ENCODE measurements at places on chromosomes 1 and 21.

DNA sequence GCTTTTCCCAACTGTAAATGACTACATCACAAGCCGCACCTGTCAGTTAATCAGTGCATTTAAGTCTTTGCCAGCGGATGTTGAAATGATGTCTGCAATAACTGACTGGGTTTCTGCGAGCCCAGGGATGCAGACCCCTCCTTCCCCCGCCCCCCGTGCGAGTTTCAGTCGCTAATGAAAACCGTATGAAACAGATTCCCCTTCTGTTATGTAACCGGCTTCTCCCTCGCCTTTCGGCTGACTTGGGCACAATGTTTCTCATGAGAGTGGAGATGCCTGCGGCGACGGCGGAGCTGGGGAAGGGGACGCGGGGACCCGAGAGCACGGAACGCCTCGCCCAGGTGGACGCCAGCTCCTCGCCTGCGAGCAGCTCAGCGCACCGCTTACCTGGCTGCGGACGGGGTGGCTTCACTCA is 753 bp downstream of the KCNJ6 start:
- DNase-seq = no peak

DNA sequence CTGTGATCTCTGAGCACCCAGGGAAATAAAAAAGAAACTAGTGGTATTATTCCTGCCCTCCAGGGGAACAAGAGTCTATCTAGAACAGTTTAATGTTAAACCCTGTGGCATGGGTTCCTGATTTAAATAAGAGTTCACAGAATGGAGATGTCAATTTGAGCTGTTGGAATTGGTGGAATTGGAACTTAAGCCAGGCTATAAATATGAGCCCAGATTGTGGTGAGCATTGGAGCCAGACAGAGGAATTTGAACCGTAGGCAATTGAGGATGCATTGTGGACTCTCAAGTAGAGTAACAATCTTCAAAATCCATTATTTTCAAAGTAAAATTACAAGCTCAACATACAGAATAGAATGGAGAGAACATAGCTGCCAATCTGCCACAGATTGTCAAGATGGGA is 98.2 kb downstream of the NEK7 start:
- no peak for DNase-seq

DNA sequence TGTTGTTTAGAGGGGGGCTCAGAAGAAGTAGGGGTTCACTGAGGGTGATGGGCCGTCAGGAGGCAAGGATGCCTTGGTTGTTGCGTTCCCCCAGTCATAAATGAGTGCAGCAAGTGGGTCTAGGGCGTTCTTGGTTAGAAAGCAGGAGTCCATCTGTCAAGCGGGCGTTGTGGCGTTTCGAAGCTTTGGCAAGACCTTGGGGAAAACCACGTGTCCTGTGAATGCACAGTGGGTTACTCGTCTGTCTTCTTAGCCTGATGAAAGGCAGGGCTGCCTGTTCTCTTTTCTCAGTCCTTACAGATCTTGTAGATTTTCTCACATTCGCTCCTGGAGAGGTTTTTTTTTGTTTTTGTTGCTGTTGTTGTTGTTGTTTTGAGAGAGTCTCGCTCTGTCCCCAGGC is 6.3 kb upstream of the ZNF496 start:
- DNase-seq = no peak

DNA sequence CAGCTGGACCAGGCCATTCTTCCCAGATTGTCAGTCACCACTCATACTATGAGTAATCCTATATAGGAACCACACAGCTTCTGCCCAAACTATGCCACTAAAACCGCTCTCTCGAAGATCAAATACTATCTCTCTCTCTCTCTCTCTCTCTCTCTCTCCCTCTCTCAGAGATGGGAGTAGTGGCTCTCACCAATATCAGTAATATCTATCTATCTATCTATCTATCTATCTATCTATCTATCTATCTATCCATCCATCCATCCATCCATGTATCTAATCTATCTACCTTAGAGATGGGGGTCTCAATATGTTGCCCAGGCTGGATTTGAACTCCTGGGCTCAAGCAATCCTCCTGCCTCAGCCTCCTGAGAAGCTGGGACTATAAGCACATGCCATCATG is 4.7 kb upstream of the HIPK1 start:
- DNase-seq = no peak

DNA sequence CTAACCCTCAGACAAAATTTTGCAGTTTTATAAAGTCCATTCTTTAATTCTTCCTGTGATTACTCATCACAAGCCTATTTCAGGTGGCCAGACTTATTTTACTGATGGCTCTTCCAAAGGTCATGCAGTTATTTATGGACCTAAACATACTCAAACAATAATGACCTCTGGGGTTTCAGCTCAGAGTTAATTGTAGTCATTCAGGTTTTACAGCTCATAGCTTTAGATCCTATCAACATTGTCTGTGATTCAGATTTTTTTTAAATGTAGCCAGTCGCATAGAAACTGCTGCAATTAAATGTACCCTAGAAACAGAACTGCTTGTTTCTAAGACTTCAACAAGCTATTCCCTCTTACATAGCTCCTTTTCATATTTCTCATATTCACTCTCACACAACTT is 270.8 kb downstream of the COL11A1 start:
- no peak for DNase-seq

GRCh38 chr1:38258085-38258627 is 211.6 kb upstream of the POU3F1 start:
- DNase-seq = no peak

DNA sequence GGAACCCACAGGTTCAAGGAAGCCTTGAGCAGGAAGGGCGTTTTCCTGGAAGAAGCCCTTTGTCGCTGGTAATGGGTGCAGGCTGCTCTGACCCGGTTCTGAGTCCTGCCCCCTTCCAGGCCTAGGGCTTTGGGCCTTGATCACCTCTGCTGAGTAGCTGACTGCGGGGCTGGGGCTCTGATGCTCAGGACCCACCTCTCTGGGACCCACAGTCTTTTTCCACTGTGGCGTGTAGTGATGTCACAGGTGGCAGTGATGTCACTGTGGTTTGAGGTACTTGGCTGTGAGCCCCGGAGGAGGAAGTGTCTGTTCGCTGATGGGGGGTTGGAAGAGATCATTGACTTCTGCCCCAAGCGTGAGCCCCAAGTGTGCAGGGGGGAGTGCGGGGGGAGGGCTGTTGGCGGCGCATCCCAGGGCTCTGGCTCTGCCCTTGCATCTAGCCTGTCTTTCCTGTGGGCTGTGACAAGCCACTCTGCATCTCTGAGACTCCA is 6.9 kb downstream of the TNFRSF1B start:
- DNase-seq = peak; percentile 78

- DNase-seq = no peak
Measured at GRCh38 chr1:29338908-29339575, 102.7 kb downstream of the PTPRU start.

DNA sequence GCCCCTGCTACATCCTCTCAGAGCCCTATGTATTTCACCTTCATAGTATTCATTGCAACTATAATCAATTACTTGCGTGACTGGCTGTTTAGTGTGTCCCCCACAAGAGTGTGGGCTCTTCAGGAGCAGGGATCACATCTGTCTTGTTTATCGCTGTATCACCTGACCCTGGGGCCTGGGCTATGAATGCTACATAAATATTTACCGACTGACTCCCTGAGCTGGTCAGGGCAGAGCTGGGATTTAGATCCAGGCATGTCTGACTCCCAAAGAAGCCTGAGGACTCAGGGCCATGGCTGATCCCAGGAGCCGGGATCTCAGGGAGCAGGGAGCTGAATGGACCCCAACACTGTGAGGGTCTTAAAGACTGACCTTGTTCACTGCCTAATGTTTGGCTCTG is 49.7 kb downstream of the AHDC1 start:
- DNase-seq = no peak

DNA sequence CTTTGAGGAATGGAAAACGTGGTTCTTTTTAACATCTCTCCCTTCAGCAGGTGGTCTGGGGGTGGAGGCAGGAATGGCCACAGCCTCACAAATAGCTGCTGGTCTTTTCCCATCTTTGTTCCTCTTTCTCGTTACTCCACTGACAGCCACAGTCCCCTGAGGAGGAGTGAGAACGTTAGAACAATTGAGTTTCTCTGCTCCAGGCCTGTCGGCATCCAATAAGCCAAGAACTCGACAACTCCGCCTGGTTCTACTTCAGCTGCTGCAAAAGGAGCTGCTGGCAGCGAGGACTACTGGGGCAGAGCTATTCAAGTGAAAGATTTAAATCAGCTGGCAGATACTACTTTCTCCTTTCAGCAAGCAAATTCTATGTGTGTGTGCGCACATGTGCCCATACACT is 169.5 kb upstream of the GALNT2 start:
- DNase-seq = no peak

DNA sequence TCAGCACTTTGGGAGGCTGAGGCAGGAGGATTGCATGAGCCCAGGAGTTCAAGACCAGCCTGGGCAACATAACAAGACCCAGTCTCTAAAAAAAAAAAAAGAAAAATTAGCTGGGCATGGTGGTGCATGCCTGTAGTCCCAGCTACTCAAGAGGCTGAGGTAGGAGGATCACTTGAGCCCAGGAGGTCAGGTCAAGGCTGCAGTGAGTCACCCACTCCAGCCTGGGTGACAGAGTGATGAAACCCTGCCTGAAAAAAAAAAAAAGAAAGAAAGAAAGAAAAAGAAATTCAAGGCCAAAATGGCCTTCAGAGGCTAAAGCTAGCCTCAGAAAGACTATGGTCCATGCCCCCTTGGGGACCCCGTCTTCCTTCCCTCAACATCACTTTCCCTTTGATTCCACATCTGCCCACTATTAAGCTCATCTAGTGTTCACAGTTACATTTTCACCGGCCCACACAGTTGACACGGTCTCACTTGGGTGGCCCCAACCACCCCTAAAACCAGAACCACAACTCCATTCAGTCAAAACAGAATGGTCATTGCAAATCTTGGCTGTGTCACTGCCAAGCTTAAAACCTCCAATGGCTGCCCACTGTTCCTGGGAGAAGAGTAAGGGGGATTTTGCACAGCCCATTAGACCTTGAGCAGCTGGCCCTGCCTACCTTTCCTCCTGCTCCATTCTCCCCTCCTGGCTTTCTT is 2.1 kb upstream of the CAPN8 start:
- DNase-seq = no peak

DNA sequence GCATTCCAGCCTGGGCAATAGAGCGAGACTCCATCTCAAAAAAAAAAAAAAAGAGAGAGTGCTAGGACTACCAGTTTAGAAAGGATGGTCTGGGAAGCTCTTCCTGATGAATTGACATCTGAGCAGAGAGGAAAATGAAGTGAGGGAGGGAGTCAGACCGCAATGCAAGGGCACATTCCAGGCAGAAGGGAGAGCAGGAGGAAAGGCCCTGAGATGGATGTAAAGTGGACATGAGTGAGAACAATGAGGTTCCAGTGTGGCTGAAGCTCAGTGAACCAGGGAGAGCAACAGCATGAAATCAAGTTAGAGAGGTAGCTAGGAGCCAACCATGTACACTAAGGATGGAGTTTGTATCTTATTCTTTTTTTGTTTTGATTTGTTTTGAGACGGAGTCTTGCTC is 55.9 kb upstream of the SPOCD1 start:
- no peak for DNase-seq

DNA sequence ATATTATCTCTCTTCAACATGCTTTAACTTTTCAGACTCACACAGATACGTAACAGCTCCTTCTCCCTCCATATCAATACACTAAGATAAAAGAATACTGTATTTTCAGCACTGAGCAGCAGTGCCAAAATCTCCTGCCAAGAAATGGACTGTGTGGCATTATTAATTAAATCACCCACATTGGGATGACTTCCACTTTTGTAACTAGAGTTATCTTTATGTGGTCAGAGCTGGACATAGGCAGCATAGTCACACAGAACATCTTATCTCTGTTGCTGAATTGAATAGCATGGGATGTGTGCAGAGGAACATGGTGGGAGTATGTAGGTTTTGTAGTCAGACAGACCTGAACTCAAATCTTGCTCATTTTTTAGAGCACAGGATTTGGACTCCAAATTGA is 41.4 kb upstream of the CACYBP start:
- DNase-seq = no peak

DNA sequence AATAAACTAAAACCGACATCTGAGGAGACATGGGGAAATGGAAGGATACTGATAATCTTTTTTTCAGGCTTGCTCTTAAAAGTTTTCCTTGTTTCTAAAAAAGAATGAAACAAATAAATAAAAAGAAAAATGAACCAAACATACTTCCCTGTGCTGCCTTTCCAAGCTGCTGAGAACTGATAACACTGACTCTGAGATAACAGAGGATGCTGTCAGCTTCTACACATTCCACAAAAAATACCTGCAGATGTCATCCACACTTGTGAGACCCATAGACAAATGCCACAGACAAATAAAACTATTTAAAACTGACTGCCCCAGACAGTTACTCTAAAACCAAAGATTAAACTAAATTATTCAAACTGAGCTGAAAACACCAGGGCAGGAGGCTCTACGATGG is 12.0 kb upstream of the OR6K3 start:
- DNase-seq = no peak

DNA sequence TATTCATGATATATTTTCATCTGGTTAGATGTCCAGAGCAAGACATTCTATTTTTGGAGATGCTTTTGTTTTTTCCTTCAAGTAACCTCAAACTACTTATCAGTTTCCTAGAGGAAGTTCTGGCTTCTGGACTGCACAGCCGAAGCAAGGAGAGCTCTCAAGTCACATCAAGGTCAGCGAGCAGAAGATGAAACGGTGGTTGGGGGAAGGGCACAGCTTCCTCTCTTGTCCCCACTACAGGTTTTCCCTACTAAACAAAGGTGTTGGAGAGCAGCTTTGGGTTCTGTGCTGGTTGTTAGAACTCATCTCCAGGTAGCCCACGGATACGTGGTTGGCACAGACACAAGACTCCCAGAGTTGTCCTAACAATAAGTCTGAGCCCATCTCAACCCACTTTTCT is 5.1 kb upstream of the PLEKHO1 start:
- no peak for DNase-seq

DNA sequence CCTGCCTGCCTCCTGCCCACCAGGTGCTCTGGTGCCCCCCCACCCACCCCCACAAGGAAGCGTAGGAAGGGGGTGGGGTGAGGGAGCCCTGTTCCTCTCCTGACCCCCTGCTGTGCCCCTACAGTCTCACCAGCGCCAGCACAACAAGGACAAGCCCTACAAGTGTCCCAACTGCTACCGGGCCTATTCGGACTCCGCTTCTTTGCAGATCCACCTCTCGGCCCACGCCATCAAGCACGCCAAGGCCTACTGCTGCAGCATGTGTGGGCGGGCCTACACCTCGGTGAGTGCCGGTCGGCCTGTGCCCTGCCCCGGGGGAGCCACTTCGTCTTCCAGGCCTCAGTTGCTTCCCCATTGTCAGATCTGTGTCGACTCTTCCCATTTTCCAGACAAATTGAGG is 25.9 kb downstream of the A3GALT2 start:
- DNase-seq = no peak

DNA sequence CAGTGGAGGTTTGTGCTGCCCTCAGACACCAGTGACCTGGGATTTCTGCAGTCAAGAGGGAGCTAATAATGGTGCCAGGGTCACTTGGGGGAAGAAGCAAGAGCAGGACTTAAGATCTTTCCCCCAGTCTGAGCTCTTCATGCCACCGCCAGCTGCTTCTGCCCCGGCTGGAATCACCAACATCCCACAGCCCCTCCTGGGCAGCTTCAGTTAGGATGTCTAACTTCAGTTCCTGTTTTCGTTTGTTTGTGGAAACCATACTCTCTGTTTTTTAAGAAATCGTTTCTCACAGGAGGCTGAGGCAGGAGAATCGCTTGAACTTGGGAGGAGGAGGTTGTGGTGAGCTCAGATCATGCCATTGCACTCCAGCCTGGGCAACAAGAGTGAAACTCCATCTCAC is 25.6 kb upstream of the PRDM2 start:
- DNase-seq = no peak

GRCh38 chr21:38284216-38284615 is 27.4 kb downstream of the KCNJ15 start:
- no peak for DNase-seq

All from stimulated activated CD4-positive, alpha-beta T cell treated with anti-CD3 and anti-CD28 coated beads, Interleukin-15, amount 100 ng/mL, for 1 hour (primary cell).